ENCODE measurements at places on chromosomes 4 and X.

- DNase-seq: no peak
Observed at GRCh38 chrX:36983831-36984230, 24.3 kb upstream of the FAM47C start.

DNA sequence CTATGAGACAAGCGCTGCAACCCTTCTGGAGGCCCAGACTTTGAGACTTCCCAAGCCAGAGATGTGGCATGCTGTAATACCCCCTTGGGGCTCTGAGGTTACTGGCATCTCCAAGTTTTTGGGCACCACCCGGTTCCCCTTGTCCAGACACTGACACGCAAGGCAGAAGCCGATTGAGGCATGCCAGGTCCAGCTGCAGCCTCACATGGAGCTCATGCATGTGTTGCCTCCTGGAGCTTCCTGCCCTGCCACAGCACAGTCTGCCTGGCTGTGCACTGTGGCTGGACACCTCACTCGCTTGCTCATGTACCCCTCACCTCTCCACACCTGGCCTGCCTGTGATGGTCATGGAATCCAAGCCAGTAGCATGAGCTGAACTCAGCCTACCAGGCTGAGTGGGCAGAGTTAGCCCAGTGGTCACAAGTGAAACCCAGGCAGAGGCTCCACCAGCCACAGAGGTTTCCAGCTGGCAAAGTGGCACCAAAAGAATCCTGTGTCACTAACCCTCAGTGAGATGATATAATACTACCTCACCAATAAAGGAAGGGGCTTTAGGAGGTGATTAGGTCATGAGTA is 789.2 kb upstream of the INTU start:
- DNase-seq: no peak

GRCh38 chr4:52837716-52838558 is 24.2 kb upstream of the RASL11B start:
- DNase-seq: no peak

DNA sequence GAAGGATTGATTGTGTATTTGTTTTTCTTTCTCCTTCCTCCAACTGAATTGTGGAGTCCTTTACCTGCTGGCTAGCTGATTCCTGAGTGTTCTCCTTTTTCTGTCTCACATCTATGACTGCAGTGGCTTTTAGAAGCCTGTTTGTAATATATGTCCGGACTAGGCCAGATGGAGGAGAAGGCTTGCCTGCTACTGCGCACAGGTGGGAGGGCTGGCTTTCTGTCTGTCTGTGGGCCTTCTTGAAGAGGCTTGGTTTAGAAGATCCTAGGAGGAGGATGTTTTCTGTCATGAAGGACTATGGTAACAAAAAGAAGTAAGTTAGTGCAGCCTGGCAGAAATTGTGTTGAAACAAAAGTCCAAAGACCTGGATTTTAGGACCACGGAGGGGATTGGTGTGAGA is 8.5 kb downstream of the PPP1R3F start:
- DNase-seq: no peak

GRCh38 chrX:44843753-44844152 is at the start of gene DUSP21:
Gene DUSP21 (plus strand): TSS chrX:44844021. CDS start chrX:44844133, 112 bp downstream.
- no peak for DNase-seq

- DNase-seq: no peak
Observed at GRCh38 chr4:148173397-148174017, 268.7 kb downstream of the NR3C2 start.

DNA sequence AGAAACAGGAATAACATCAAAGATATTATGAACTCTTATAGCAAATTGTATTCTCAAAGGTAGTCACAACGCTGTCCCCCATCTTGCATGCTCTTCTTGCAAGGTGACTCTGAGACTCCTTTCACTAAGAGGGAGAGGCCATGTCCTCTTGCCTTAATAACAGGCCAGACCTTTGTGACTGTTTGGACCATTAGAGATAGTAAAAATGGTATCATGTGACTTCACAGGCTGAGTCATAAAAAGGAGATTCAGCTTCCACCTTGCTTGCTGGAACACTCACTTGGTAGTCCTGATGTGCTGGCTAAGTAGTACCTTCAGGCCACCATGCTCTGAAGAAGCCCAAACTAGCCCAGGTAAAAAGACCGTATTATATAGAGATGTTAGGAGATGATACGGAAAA is 143.8 kb downstream of the FBXW7 start:
- DNase-seq: no peak
